SK-N-MC (cell line): ENCODE measurements at places on chromosomes 5 and 9.

- no peak for DNase-seq
Measured at GRCh38 chr5:150214289-150214688, 24.4 kb downstream of the SLC6A7 start.

GRCh38 chr9:105243015-105243686, 1.3 kb upstream of the SLC44A1 start:
- no peak for DNase-seq

DNA sequence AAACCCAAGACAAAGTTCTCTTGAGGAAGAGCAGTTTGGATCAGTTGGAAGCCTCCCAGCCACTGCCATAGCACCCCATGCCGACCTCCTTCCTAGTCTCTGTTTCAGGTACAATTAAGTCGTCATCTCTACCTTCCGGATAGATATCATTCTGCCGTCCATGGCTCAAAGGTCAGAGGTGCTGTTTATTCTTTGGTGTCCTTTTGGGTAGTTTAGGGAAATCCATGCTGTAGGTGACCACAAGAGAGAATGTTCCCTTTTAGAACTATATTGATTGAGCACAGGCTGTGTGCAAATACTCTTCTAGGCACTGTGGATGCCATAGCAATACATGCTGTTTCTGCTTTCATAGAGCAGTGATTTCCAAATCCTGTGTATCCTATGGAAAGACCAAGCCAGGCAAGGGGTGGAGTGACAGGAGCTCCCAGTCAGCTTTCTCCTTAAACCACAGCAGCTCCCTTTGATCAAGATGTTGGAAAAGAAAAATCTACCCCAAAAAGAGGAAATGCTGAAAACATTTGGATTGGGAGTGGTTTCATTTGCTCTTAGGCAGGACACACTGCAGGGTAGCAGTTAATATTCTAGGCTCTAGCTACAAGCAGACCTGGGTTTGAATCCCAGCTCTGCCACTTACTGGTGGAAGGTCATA, 127.9 kb downstream of the PALM2AKAP2 start:
- no peak for DNase-seq

- DNase-seq = no peak
Measured at GRCh38 chr9:70427161-70427945, 12.9 kb upstream of the KLF9 start.

DNA sequence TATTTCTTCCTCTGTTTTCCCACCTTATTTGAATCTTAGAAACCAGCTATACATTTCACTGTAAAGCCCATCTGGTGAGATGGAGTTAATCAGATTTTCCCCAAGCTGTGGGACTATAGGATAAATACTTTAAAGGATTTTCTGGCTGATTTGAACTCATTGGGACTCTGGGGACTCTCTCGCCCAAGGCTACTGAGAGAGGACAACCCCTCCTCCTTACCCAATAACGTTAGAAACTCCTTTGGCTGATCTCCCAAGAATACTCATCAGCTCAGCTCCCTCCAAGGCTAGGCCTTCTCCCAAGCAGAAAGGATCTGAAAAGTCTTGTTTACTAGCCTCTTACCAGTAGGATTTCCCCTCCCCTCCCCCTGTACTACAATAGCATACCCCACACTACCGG, 1.5 kb upstream of the GLRA1 start:
- no peak for DNase-seq

GRCh38 chr5:44300551-44300950, 88.7 kb downstream of the FGF10 start:
- DNase-seq = no peak

- DNase-seq = no peak
Measured at GRCh38 chr9:125537442-125538091, 169.4 kb downstream of the MAPKAP1 start.

DNA sequence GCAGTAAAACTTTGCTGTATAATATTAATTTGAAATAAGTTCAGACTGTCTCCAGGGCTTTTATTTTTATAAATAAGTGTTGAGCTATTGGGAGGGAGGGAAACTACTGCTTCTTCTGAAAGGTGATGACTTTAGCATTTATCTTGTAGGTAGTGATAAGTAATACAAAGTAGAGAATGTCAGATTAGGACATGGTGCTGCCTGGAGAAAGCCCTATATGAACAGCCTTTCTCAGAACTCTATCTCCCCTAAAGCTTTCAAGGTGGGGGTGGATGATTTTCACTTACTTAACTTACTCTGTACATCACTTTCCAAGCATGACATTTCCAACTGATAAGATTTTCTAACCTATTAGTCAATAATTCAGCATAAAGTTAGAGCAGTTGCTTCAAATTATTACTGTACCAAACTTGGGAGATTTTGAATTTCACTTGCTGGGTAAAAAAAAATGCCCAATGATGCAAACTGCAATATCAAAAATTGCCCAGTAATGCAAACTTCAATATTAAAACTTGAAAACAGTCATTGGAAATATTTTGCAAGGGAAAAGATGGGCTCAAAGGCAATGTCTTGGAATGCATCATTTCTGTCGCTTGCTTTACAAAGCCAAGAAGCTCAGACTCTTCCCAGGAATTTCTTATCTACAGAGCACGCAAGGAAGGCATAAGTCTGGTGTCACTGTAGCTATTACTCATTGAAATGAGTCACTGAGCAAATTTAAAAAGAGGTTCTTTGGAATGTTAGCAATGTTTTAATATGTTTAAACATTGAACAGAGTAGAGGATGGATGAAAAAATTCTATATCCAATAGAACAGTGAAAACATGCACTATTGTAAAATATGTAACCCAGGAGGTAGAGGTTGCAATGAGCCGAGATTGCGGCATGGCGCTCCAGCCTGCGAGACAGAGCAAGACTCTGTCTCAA, 569.5 kb downstream of the PSAT1 start:
- no peak for DNase-seq

- no peak for DNase-seq
Measured at GRCh38 chr5:35847961-35848360, 8.7 kb upstream of the IL7R start.

- no peak for DNase-seq
Measured at GRCh38 chr9:111970827-111971226, 74.2 kb downstream of the UGCG start.

DNA sequence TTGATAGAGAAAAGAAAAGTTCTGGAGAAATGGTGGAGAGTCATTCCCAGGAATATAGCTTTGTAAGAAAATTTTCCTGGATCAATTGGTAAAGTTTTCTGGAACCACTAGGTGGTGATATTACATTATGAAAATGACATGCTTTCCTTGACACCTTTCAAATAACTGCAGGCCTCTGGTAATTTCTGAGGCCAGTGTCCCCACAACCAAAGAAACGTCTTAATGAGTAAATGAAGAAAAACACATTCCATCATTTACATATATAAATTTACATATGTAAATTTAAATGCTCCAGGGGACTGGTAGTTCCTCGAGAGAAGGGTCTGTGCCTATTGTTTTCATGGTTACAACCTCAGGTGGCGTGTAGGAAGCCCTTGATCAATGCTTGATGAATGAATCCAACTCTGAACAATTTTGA, 17.2 kb upstream of the RGS3 start:
- DNase-seq = peak; percentile 35

DNA sequence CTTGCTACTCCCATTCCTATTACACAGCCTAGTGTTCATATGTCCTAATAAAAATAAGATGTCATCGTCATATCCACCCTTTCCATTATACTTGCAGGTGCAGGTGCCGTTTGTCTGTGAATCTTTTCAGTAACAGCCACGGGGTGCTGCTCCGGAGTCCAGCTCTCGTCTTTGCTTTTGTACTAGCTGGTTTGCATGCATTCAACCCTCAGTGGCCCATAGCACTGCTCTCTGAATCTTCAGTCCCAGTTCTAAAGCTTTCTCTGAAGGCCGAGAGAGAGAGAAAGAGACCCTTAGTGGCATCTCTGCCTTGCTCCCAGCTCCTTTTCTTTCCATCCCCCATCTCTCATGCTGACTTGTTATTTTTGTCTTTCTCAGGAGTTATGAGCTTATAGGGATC, 468.5 kb downstream of the TMEM232 start:
- DNase-seq = no peak

- no peak for DNase-seq
Measured at GRCh38 chr9:4581035-4581760, 80.9 kb upstream of the PLPP6 start.

- no peak for DNase-seq
Measured at GRCh38 chr5:33267801-33268200, 173.0 kb upstream of the TARS1 start.

DNA sequence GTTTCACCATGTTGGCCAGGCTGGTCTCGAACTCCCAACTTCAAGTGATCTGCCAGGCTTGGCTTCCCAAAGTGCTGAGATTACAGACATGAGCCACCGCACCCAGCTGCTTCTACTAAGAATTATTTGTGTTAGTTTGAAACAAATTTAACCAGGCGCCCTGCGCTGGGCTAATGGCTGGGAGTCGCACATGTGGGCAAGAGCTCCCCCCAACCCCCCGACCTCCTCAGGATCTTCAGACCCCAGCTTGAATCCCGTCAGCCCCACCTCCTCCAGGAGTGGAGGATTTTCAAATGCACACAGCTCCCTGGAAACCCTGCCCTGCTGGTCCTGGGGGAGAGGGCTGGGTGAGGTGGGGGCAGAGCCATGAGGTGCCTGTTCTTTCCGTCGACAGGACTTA, 21.2 kb upstream of the SLC12A7 start:
- no peak for DNase-seq

DNA sequence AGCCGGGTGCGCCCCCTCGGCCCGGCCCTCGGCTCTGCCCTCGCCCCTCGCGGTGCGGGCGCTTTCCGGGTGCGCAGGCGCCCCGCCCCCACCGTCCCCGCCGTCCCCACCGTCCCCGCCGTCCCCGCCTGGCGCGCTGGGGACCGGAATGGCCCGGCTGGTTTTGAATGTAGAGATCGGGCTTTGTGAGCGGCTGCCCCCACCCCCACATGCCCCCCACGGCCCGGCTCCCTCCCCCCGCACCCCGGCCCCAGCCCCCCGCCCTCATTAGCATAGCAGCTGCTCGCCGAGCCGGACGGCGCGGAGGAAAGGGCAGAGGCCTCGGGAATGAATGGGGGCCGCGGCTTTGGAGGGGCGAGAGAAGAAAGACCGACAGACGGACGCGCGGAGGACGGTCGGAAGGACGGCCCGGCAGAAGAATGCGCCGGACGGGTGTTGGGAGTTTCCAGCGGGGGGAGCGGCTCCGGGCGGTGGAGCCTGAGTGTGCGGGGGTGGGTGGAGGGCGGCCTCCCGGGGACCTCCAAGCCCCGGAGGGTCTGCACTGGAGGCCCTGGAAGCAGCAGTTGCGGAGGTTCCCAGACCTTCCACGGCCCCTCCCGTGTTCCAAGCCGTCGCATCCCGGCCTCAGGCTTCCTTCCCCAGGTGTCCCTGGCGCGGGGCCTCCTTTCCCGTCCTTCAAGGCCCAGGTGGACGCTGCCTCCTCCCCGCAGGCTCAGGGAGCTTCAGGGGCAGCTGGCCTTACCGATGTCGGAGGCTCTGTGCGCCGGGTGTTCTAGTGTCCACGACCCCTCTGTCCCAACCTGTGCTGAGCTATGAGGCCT, 6.0 kb downstream of the NRARP start:
- no peak for DNase-seq

GRCh38 chr5:177293819-177294581, 9.5 kb downstream of the RAB24 start:
- DNase-seq = no peak

DNA sequence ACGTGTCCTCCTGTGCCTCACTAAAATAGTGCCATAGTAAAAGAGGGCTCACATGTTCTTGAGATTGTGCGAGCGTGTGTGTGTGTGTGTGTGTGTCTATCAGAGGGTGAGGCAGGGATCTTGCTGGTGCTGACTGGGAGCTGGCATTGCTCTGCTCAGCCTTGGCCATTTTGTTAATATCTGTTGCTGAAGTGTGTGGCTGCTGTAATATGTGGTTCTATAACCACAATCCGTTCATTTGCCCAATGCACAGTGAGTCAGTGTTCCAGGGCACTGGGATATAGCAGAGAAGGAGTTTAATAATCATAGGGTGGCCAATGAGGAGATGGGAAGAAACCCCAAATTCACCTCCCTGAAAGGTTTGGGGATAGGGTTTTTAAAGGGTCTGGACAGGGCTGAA, 61.3 kb downstream of the RASGRF2 start:
- DNase-seq = no peak

DNA sequence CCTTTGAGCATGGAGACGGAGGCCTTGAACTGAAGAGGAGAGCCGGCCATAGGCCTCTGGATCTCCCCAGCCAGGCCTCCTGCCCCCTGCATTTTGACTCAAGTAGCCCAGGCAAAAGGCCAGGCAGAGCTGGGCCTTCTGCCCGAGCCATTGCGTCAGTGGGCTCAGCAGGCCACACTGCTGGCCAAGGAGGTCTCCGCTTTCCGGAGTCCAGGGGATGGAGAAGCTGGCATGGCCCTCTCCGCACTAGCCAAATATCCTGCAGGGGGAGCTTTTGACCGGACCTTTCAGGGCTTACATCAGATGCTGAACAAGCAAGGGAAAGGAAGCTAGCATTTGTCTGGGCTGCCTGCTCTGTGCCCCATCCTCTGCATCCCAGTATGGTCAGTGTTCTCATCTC, 386.8 kb downstream of the TRIM36 start:
- no peak for DNase-seq

GRCh38 chr5:132064738-132065331, 4.4 kb downstream of the IL3 start:
- no peak for DNase-seq

GRCh38 chr9:124040935-124041816, 29.6 kb downstream of the LHX2 start:
- no peak for DNase-seq

DNA sequence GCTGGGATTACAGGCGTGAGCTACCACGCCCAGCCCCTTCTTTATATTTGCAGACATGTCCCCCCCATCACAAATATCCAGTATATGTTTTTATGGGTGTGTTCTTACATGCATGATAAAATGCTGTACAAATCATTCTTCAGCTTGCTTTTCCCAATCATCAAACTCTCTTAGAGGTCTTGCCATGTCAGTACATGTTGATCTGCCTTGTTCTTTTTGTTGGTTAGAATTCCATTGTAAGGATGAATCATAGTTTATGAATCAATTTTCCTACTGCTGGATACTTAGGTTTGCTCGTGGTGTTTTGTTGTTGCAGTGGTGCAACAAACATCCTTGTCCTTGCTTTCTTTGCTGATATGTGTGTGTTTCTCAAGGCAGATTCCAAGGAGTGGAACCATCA, 79.9 kb upstream of the NEURL1B start:
- no peak for DNase-seq

- no peak for DNase-seq
Measured at GRCh38 chr5:52521236-52521635, 266.5 kb upstream of the ITGA1 start.

- no peak for DNase-seq
Measured at GRCh38 chr5:67115246-67115645, 81.4 kb downstream of the CD180 start.

DNA sequence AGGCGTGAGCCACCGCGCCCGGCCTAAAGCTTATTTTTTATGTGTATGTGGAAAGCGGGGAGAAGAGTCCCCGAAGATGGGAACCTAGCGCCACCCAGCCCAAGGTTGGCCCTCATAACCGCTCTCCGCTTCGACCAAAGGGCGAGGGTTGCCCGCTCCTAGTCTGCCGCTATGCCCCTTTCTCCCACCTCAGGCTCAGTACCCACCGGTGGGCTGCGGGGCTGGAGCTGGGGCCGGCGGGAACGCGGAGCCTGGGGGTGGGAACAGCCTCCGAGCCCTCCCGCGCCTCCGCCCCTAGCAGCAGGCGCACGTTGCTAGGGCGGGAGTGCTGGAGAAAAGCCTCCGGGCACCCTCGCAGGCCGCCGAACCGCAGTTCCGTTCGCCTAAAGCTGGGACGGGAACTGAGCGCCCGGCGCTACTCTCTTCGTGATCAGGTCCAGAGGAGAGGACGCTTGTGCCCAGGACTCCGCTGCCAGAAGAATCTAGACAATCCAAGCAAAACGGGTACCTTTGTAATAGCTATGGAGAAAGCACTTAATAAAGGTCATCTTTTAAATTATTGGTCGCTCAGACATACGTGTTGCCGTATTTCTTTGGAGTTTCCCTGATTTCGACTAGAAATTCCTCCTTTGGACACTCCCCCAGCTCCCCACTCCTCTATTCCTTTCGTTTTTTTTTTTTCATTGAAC, at the start of gene WDR31:
TSS of gene WDR31 (minus strand) at position 265 of the 689 bp plus-strand sequence. CDS start 8,253 bp downstream, outside the sequence.
- peak; percentile 28 for DNase-seq
